Sigmoid colon (tissue), 7 donors: ENCODE measurements at places on chromosomes 11 and 22.
A peak's percentile ranks its signal among the peaks of the same experiment; 100 is the strongest.

DNA sequence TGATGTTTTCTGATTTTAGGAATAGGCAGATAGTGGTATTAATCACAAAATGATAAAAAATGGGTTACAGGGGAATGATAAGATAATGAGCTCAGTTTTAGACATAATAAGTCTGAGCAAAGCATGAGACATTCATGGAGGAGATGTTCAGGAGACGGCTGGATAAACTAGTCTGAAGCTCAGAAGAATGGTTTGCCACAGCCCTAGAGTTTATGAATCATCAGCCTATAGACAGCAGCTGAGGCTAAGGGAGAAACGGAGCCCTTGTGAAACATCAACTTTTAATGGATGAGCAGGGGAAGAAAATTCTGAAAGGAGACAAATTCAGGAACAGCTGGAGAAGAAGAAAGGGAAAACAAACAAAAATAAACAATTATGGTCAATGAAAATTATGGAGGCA is 87.2 kb downstream of the RELT start:
- H3K27ac ChIP-seq, result no peak overlapping the region
- H3K4me1 ChIP-seq, result peaks cover 31% of the 10 kb centered on the region
- H3K4me3 ChIP-seq, result no peak overlapping the region
- H3K36me3 ChIP-seq, result no peaks in the 10 kb centered on the region
- no peaks in the 10 kb centered on the region for H3K27me3 ChIP-seq

- no peak overlapping the region for H3K27ac ChIP-seq
- DNase-seq, result no peak
- H3K4me1 ChIP-seq, result no peaks in the 10 kb centered on the region
- H3K36me3 ChIP-seq, result no peaks in the 10 kb centered on the region
- H3K4me3 ChIP-seq, result no peak overlapping the region
Measured at GRCh38 chr11:25838918-25839625, 492.9 kb upstream of the ANO3 start.

DNA sequence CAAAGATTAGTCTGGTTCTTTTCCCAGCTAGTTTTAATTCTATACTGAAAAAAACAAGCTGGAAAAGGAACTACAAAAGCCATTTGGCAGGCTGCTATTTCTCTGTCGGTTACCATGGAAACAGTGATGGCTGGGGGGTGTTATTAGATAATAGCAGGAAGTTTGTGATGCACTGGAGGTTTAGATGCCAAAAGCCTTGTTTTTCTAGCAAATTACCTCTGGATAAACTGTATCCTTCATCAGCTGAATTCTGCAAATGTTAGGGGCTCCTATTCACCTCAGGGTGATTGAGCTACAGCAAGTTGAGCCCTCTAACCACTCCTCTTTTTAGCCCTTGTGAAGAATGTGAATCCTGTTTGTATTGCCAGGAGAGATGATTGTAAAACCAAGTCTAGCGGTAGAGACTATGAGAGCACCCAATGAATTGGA is 25.2 kb downstream of the ALKBH3 start:
- peaks cover 8% of the 10 kb centered on the region for H3K36me3 ChIP-seq
- H3K27me3 ChIP-seq, result no peaks in the 10 kb centered on the region
- peak overlapping the region; percentile 3 for H3K27ac ChIP-seq

- no peaks in the 10 kb centered on the region for H3K27me3 ChIP-seq
- no peak overlapping the region for H3K4me3 ChIP-seq
- no peaks in the 10 kb centered on the region for H3K36me3 ChIP-seq
- H3K4me1 ChIP-seq, result no peaks in the 10 kb centered on the region
- no peak overlapping the region for H3K27ac ChIP-seq
- DNase-seq, result no peak
Measured at GRCh38 chr11:71385091-71385490, 63.1 kb downstream of the DHCR7 start.

DNA sequence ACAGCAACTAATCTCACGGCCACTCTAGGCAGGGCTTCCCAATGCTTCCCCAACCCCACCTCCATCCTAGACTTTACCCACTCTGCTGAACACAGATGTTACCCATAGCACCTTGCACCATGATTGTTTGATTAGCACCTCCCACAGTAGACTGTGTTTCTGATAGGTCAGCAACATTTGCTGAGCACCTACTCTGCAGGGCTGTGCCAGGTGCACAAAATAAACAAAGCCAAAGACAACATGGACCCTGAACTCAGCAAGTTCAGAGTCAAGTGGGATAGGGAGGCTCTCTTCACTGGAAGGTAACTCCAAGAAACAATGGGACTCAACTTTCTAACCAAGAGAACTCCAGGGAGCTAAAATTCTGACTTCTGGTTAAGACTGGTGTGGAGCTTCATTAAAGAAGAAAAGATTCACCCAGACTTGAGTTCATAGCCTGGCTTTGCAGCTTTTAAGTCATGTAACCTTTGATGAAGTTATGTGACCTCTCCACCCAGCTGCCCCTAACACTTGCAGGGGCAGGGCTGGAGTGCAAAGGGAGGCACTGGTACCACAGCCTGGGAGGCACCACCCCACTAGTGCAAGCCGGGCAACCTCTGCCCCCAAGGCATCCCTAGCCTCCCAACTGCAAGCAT is 6.7 kb upstream of the RTN4RL2 start:
- H3K4me1 ChIP-seq, result peaks cover 18% of the 10 kb centered on the region
- H3K27me3 ChIP-seq, result peaks cover 25% of the 10 kb centered on the region

- H3K27ac ChIP-seq, result no peak overlapping the region
- peaks cover 8% of the 10 kb centered on the region for H3K4me1 ChIP-seq
- DNase-seq, result no peak
- H3K4me3 ChIP-seq, result no peak overlapping the region
Measured at GRCh38 chr11:125333354-125334073, 162.6 kb downstream of the FEZ1 start.

GRCh38 chr11:93573184-93573583 is 30.0 kb upstream of the SMCO4 start:
- H3K4me1 ChIP-seq, result no peaks in the 10 kb centered on the region
- H3K4me3 ChIP-seq, result no peak overlapping the region
- DNase-seq, result no peak
- no peaks in the 10 kb centered on the region for H3K27me3 ChIP-seq
- no peaks in the 10 kb centered on the region for H3K36me3 ChIP-seq

DNA sequence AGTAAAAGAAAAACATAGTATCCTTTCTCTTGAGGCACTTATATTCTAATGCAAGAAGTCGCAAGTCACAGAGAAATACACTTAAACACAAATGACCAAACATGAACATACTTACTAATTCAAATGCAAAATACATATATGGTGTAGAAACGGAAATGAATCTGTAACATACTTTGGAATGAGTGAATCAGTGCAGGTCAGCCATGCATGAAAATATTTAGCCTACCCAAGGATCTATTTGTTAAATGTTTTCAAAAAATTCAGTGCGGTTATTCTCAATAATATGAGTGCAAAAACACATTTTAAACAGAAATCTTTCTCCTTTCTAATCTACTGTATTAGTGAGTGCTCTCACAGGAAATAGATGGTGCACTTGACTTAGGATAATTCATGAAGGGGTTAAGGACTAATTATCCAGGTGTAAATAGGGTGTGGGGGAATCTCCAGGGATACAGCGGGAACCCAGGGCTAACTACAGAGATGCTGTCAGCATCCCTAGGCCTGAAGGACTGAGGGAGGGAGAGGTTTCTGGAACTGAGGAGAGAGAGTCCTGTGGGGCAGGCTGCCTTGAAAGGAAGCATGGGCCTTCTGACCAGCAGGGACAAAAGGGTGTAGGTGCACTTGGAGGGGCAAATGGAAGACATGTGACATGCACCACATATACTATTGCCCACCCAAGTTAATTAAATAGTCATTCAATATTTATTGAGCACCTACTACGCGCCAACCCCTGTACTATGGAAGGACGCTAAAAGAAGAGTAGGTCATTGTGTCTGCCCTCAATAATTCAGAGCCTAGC is 139.2 kb downstream of the MAML2 start:
- H3K4me1 ChIP-seq, result peaks cover 8% of the 10 kb centered on the region
- no peak overlapping the region for H3K27ac ChIP-seq
- no peak for DNase-seq
- no peaks in the 10 kb centered on the region for H3K27me3 ChIP-seq

GRCh38 chr11:94526645-94527438 is 14.6 kb downstream of the C11orf97 start:
- H3K4me1 ChIP-seq, result no peaks in the 10 kb centered on the region
- H3K27ac ChIP-seq, result no peak overlapping the region
- no peak for DNase-seq
- H3K4me3 ChIP-seq, result no peak overlapping the region

GRCh38 chr11:28259177-28259843 is 151.1 kb downstream of the METTL15 start:
- DNase-seq, result peak; percentile 56
- peaks cover 5% of the 10 kb centered on the region for H3K36me3 ChIP-seq
- H3K27ac ChIP-seq, result no peak overlapping the region
- no peaks in the 10 kb centered on the region for H3K27me3 ChIP-seq
- H3K4me3 ChIP-seq, result no peak overlapping the region

DNA sequence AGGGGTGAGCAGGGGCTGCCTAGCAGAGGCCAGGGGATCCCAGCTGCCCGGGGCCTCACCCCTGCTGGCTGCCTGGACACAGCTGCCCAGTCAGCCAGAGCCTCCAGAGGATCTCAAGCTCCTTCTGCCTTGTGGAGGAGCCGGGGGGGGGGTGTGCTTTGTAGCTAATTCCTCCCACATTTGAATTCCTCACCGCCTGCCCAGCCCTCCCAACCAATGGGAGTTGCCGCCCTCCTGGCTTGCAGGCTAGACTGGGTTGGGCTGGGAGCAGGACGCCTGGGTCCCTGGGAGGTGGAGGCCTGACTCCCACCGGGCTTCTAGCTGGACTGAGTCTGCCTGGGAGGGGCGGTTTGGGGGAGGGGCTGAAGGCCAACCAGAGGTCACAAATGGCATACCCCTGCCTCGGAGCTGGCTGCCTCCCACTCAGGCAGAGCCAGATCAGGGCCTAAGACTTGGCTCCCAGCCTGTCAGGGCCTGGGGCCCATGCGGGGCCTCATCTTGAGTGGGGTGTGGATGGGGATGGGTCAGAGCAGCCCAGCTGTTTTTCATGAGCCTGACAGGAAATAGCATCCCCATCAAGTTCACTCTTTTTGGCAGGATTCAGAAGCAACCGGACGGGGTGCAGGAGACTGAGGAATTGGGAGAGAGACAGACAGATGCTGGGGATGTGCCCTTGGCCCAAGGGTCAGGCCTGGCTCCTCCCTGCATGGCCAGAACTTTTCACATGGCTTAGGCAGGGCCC is 29.2 kb upstream of the PDE2A start:
- H3K27ac ChIP-seq, result peak overlapping the region; percentile 46
- peaks cover 14% of the 10 kb centered on the region for H3K4me1 ChIP-seq
- no peak overlapping the region for H3K4me3 ChIP-seq
- H3K27me3 ChIP-seq, result no peaks in the 10 kb centered on the region
- peak; percentile 84 for DNase-seq

DNA sequence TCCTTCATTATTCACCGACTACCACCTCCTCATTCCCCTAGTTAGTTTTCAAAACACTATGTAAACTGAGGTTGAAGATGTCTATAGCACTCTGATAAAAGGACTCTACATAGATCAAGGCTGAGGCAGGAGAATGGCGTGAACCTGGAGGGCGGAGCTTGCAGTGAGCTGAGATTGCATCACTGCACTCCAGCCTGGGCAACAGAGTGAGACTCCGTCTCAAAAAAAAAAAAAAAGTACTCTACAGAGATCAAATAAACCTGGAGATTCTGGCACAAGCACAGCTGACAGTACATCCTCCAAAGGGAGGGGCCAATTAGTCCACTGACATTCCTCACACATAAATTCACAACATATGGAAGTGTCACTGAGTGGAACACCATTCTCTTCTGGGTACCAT is 31.0 kb downstream of the TSG101 start:
- DNase-seq, result no peak
- no peaks in the 10 kb centered on the region for H3K27me3 ChIP-seq
- H3K27ac ChIP-seq, result no peak overlapping the region
- H3K36me3 ChIP-seq, result peaks cover 79% of the 10 kb centered on the region
- no peak overlapping the region for H3K4me3 ChIP-seq

DNA sequence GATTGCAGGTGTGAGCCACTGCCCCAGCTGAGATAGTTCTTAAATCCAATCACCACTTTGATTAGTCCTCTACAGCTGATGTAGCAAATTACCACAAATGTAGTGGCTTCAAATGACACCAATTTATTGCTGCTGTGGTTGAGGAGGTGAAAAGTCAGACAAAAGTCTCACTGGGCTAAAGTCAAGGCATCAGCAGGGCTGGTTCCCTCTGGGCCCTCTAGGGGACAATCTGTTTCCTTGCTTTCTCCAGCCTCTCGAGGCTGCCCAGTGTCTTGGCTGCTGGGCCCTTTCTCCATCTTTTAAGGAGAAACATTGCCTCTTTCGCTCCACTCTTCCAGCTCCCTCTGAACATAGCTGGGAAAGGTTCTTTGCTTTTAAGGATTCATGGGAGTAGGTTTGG is 50.5 kb upstream of the SHANK2 start:
- H3K4me3 ChIP-seq, result no peak overlapping the region
- H3K27ac ChIP-seq, result no peak overlapping the region
- DNase-seq, result no peak
- H3K36me3 ChIP-seq, result no peaks in the 10 kb centered on the region
- no peaks in the 10 kb centered on the region for H3K4me1 ChIP-seq
- no peaks in the 10 kb centered on the region for H3K27me3 ChIP-seq

DNA sequence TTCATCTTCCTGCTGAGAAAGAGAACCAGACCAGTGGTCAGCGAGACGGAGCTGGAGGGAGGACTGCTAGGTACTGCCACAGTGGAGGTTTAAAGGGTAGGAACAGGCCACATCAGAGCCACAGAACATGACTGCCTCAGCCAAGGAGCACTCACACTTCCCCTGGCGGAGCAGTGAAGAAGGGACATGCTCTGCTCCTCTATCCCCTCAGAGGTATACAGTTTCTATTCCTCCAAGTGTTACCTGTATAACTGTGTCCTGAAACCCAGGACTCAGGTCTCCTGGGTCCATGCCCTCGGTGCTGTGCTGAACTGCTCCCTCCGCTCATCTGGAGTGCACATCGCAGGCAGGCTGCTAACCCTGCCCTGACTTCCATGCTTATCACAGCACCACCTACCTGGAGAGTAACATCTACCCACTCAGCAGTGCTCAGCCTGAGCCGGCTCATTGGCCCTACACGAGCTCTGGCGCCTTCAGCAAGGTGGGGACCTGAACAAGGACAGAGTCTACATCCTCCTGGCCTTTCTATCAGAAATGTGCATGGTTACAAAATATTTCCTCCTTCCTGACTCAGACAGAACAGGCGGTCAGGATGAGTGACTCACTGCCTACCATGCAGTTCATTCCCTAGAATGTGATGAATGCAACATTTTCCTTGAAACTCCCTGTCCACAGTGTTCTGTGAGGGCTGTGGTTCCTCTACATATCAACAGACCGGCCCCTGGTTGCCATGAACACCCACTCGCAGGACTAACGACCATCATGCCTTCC is 52.9 kb downstream of the C11orf58 start:
- H3K4me3 ChIP-seq, result no peak overlapping the region
- no peaks in the 10 kb centered on the region for H3K27me3 ChIP-seq
- peak overlapping the region; percentile 52 for H3K27ac ChIP-seq
- DNase-seq, result no peak

- H3K36me3 ChIP-seq, result peaks cover 16% of the 10 kb centered on the region
- H3K4me3 ChIP-seq, result no peak overlapping the region
- DNase-seq, result no peak
Measured at GRCh38 chr11:46490666-46491065, 99.1 kb upstream of the CHRM4 start.

- no peak overlapping the region for H3K4me3 ChIP-seq
- no peaks in the 10 kb centered on the region for H3K4me1 ChIP-seq
- H3K27me3 ChIP-seq, result peaks cover 60% of the 10 kb centered on the region
- DNase-seq, result no peak
- no peak overlapping the region for H3K27ac ChIP-seq
Measured at GRCh38 chr11:133156986-133157745, 375.1 kb downstream of the OPCML start.
